ENCODE measurements at places on chromosomes 11 and 22. TPM values are rescaled to one million over a fixed set of nuclear protein-coding genes. Genes with fewer than 3 reads are reported as not detected.

The CCDC179 gene
- total RNA-seq = not detected

DNA sequence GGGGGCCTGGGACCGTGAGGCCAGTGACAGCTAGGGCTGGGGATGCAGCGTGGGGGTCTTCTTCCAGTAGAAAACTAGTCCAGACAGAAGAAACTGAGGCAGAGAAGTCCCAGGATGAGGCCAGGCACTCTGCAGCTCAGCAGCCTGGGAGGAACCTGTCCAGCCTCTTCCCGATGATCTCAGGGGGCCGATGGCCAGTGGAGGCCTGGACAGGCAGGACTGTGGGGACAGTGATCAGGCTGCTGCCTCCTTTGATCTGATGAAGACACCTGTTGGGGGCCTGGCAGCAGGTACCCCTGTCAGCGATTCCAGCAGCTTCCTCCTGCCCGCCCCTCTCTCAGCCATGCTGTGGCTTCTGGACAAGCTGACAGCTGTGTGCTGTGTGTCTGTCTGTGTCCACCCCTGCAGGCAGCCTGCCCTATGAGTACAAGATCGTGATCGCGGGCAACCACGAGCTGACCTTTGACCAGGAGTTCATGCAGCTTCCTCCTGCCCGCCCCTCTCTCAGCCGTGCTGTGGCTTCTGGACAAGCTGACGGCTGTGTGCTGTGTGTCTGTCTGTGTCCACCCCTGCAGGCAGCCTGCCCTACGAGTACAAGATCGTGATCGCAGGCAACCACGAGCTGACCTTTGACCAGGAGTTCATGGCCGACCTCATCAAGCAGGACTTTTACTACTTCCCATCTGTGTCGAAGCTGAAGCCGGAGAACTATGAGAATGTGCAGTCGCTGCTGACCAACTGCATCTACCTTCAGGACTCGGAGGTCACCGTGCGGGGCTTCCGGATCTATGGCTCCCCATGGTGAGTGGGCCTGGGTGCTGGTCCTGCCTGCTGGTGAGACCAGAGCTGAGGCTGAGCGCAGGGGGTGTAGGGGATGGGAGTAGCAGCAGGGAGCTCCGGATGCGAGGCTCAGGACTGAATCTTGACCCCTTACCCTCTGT is 62.6 kb downstream of the MPPED1 start:
- no peak for DNase-seq
- H3K4me3 ChIP-seq = no peak overlapping the region
- no peaks in the 10 kb centered on the region for H3K36me3 ChIP-seq
- no peak overlapping the region for H3K27ac ChIP-seq

DNA sequence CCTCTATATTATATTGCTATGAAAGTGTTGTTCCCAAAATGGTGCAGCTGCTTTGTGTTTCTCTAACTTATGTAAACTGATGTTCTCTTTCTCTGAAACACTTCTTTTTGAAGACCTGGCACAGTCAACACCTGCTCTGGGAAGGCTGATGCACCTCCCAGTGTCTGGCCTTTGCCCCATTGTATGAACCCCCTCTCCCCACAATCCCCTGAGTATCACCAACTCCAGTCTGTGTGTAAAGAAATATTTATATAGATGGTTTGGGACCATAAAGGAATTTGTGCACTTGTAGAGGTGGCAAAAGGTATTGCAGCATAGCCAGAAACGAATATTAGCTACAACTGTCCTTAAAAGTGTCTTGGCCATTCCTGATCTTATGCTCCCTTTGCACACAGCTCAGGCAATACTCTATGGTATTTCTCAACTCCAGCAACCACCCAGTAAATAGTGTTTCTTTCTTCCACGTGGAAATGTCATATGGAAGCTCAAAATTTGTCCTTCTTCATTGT is 365.2 kb upstream of the DDI1 start:
- no peaks in the 10 kb centered on the region for H3K4me1 ChIP-seq
- no peaks in the 10 kb centered on the region for H3K27me3 ChIP-seq

DNA sequence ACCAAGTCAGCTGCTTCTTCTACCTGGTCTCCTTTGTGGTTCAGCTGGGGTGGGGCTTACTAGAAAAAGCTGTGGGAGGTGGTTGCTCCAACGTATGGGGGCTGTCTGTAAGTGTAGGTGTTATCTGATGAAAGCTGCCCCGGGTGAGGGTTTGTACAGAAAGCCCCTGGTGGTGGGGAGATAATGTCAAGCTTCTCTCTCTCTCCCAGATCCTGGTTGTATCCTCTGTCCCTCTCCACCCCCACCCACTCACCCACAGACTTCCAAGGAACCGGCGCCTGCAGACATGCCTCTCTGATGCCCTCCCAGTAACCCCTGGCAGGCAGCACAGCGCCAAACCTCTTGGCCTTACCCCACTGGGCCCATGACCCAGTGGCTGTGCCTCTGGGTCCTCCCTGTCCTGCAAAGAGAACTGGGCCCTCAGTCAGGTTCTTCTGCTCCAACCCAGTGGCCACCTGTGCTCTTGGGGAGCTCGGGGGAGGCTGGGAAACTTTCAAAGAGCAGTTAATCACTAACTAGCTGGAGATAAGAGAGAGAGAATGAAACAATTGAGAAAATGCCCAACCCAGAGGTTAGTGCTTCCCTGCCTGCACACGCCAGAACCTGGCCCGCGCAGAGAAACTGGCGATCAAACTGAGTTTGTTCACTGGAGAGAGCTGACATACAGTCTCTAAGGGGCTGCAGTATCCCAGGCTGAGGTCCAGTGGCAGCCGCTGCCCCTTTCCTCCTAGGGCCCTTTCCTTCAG is 20.4 kb upstream of the EHF start:
- peaks cover 6% of the 10 kb centered on the region for H3K27me3 ChIP-seq
- DNase-seq = no peak
- no peaks in the 10 kb centered on the region for H3K36me3 ChIP-seq
- peaks cover 9% of the 10 kb centered on the region for H3K4me1 ChIP-seq
